Effector memory CD4-positive, alpha-beta T cell (primary cell): ENCODE measurements at places on chromosomes 1 and 21.

DNA sequence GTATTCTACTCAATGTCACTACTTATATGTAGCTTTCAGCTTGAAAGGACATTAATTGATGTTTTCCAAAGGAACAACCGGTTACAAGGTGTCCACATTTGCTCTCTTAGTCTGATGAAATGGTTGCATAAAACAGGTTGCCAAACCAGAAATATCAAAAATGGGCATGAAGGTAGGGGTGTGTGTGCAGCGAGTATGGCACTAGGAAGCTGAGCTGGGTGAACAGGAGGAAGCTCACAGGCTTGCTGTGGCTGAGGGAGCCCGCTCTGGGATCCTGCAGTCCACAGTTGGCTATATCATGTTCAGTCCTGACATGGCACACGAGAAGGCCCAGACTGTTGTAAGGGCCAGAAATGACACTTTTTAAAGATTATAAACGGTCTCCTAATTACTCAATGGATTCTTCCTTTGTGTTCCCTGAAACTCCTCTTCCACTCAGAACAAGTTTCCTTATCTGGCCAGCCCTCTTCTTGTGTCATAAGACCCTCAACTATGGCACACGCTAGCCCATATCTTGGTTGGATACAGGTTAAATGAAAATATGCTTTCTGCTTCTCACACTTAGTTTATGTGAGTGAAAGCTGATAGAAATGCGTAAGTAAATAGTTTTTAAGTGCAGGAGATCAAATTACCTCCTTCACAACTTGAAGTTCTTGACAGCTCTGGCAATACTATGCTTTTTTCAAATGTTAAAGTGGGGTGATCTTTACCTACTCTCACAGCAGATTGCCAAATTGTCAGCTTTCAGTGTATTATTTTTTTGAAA is 201.5 kb downstream of the LMO4 start:
- no peak for DNase-seq

- DNase-seq: peak; percentile 62
Observed at GRCh38 chr1:26417111-26417759, 6.6 kb downstream of the LIN28A start.

DNA sequence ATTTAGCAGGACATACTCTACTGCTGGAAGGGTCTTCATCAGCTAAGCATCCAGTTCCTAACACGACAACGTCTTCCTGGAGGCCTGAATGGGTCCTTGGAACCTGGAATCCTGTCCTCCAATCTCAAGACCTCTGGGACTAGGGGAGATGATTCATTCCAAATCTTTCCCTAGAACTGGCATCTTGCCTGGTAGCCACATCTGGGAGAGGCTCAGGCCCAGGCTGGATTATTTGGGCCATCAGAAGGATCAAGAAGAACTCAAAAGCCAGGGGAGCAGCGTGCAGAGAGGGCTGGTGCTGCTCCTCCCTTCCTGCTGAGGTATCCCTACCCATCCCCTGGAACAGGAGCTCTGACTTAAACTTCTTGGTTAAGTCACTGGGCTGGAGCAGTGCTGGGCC is 2.8 kb upstream of the PHLDA3 start:
- no peak for DNase-seq

- DNase-seq: no peak
Observed at GRCh38 chr1:183284086-183284485, 98.0 kb downstream of the LAMC2 start.

GRCh38 chr1:200330741-200331428 is 79.0 kb downstream of the ZNF281 start:
- no peak for DNase-seq

DNA sequence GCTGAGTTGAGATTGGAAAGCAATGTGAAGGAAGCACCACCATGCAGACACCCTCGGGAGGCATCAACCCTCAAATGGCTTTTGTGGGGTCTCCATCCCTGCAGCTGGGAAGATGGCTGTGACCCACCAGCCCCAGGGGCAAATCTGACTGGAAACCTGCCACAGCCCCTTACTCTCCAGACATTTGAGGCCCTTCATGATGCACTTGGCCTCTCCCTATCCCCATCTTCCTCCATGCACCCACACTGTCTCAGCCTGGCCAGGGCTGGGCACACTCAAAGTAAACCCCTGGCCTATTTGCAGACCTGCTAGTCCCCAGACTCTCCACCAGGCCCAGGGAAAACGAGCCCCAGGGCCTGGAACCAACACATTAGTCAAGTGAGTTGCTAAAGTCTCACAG is 205.2 kb downstream of the MATN1 start:
- DNase-seq: no peak

DNA sequence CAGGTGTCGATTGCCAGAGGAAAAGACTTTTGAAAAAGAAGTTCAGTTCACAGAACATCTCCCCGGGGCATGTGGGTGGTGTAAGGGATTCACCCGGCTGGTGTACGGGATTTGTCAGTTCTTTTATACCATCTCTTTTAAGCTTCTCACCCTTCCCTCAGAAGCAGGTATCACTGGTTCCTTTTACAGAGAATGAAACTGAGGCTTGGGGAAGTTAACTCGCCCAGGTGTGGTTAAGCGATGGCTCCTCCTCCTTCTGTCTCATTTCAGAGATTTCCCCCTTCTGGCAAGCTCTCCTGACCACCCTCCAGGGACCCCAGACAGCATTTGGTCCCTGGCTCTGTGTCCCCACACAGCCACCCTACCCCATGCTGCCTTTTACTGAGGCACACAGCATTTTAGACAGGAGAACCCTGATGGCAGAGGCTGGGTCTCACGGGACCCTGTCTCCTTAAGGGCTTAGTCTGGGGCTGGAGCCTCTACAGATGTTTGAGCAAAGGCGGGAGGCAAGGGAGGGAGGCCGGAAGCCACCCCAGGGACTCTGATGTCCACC is 2.8 kb upstream of the ECE1 start:
- peak; percentile 36 for DNase-seq

GRCh38 chr1:40886318-40887011 is 24.3 kb upstream of the CITED4 start:
- no peak for DNase-seq

GRCh38 chr1:184181044-184181443 is 129.5 kb downstream of the TSEN15 start:
- DNase-seq: no peak
